Brain (organoid and tissue), 16 donors: ENCODE measurements at places on chromosomes 1 and 21. TPM values are rescaled to one million over a fixed set of nuclear protein-coding genes. Genes with fewer than 3 reads are reported as not detected.

- no peak for DNase-seq
Observed at GRCh38 chr1:35181790-35182455, 11.0 kb downstream of the SFPQ start.

DNA sequence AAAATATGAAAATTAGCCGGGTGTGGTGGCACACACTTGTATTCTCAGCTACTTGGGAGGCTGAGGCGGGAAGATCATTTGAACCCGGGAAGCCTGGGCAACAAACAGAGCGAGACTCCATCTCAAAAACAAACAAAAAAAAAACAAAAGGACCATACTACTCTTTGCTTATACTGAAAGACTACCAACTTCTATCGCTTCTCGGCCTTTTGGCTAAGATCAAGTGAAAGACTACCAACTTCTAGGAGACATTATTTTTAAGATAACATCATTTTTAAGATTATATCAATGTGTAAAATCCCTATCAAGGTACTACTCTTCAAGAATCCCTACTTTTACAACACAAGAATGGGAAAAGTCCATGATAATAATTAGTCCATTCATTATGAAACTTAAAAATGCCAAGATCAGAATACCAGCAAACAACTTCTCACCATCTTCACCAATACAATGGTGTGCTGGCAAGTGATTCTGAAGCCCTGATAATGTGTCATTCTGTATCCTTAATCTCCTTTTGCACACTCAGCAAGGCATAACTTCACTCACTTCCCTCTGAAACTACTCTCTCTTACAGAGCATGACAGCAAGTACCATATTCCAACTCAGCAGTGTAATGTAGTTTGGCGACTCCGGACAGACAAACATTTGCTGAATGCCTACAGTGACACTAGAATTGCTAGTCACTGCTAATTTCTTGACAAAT, 1.7 kb downstream of the PTP4A2 start:
- DNase-seq, result no peak

DNA sequence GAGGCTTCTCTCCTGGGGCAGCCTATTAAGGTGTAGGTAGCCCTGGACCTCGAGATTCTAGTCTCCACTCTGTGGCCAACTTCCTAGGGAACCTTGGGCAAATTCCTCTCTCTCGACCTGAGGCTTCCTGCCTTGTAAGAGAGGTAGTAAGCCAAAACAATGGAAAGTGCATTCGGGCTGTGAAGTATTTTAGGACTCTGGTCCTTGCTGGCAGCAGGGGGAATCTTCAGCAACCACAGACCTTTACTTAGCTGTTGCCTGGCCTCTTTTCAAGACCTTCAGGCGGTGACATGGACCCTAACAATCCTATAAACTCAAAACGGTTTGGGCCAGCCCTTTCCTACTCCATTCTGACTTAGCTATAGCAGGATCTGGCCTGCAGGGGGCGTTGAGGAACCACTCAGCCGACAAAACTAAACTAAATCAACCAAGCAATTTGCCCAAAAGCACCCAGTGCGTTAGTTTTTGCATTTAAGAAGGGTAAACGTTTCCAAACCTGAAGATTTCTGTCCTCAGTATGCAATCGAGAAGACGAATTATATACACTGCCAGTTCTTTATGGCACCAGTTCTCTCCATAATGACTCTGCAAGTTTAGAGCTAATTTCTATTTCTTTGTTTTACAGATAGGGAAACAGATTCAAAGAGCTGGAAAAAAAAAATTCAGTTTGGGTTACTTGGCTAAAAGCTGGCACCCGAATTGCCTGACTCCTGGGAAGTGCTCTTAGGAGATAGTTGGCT, 10.9 kb upstream of the SESN2 start:
- peak; percentile 87 for DNase-seq

GRCh38 chr1:115650961-115651360, 9.2 kb downstream of the VANGL1 start:
- DNase-seq, result no peak

GRCh38 chr1:211017075-211017718, 116.8 kb downstream of the KCNH1 start:
- DNase-seq, result no peak

- DNase-seq, result no peak
Observed at GRCh38 chr1:117673405-117673804, 67.6 kb downstream of the TENT5C start.

- no peak for DNase-seq
Observed at GRCh38 chr1:15178571-15179484, 25.3 kb downstream of the TMEM51 start.

- DNase-seq, result no peak
Observed at GRCh38 chr1:213686983-213687382, 300.8 kb upstream of the PROX1 start.

DNA sequence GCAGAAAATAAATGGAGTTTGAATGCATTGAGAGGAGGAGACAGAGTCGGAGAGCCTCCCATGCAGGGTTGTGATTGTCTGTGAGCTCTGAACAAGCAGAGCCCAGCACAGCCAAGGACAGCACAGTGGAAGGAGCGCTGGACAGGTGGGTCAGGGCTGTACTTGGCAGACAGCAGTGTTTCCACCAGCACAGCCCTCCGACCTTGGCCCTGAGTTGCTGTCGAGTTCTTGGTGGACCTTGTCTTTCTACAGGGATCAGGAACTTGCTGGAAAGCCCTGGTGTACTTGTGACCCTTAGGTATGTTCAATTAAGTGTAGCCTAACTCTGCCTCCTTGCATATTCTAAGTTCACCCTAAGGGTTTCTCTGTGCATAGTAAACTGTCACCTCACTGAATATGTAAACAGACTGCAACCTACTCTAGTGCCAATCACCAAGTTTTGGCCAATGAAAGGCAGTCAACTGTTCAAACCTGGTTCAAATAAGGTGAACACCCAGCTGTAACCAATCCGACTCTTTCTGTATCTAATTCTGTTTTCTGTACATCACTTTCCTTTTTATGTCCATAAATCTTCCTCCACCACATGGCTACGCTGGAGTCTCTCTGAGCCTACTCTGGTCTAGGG, 86.6 kb upstream of the SLC25A33 start:
- no peak for DNase-seq

GRCh38 chr1:22406722-22407495, 44.7 kb upstream of the ZBTB40 start:
- no peak for DNase-seq

- DNase-seq, result peak; percentile 43
Observed at GRCh38 chr21:24716281-24716918, 890.9 kb downstream of the MRPL39 start.

- no peak for DNase-seq
Observed at GRCh38 chr1:113223546-113223945, 150.5 kb downstream of the LRIG2 start.

GRCh38 chr1:100267284-100267683, 1.3 kb downstream of the RTCA start:
- no peak for DNase-seq

DNA sequence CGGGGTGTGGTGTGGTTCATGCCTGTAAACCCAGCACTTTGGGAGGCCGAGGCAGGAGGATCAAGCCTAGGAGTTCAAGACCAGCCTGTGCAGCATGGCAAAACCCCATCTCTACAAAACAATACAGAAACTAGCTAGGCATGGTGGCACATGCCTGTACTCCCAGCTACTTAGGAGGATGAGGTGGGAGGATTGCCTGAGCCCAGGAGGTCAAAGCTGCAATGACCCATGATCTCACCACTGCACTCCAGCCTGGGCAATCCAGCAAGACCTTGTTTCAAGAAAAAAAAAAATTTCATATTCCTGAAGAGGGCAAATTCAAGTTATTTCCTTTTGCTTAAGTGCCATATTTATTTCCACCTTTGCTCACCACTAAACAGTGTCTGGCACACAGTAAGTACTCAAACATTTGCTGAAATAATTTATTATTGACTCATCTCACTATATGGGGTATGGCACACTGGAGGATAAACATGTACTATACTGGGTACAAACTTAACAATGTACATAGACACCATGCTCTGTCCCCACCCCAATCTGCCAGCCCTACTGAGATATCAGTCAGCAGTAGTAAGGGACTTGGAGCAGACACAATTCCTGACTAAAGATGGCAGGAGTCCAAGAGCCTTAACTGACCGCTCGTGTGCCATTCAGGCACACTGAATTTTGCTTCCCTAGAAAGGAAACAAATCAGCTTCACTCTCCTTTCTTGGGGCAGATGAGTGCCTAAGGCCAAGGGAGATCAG, 15.5 kb downstream of the MEAF6 start:
- DNase-seq, result peak; percentile 28

F3 gene
- 13.9 TPM for polyA plus RNA-seq

TCP10L gene
- 6.8 TPM for polyA plus RNA-seq

LY9 gene
- 0.15 TPM for polyA plus RNA-seq

NKAIN1 gene
- 21.1 TPM for polyA plus RNA-seq

POU2F1 gene
- 5.8 TPM for polyA plus RNA-seq

C8B gene
- polyA plus RNA-seq, result not detected

C1orf94 gene
- 3.4 TPM for polyA plus RNA-seq

OR6N1 gene
- polyA plus RNA-seq, result not detected

RNU1-2 gene
- polyA plus RNA-seq, result not detected
